ENCODE measurements at places on chromosomes 16 and 17.
A peak's percentile ranks its signal among the peaks of the same experiment; 100 is the strongest.

- no peak for DNase-seq
These were observed 27.9 kb downstream of the RPRML start for GRCh38 chr17:46950997-46951621.

GRCh38 chr16:518858-519257 is 8.7 kb upstream of the CAPN15 start:
- DNase-seq, result no peak

DNA sequence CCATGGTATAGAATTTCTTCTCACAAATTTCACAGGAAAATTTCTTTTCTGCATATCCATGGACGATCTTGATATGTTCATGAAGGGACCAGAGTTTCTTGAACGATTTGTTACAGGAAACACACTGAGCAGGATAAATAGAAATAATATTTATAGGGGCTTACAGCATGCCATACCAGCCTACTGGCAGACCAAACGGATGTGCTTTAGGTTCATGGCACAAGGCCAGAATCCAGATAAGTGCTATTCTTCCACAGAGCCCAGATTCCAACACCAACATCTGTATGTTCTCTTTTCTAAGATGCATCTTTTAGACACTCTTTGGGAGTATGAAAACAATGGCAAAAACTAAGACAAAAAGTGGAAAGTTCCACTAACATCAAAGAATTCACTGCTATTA is 49.3 kb downstream of the ZNF652 start:
- no peak for DNase-seq

DNA sequence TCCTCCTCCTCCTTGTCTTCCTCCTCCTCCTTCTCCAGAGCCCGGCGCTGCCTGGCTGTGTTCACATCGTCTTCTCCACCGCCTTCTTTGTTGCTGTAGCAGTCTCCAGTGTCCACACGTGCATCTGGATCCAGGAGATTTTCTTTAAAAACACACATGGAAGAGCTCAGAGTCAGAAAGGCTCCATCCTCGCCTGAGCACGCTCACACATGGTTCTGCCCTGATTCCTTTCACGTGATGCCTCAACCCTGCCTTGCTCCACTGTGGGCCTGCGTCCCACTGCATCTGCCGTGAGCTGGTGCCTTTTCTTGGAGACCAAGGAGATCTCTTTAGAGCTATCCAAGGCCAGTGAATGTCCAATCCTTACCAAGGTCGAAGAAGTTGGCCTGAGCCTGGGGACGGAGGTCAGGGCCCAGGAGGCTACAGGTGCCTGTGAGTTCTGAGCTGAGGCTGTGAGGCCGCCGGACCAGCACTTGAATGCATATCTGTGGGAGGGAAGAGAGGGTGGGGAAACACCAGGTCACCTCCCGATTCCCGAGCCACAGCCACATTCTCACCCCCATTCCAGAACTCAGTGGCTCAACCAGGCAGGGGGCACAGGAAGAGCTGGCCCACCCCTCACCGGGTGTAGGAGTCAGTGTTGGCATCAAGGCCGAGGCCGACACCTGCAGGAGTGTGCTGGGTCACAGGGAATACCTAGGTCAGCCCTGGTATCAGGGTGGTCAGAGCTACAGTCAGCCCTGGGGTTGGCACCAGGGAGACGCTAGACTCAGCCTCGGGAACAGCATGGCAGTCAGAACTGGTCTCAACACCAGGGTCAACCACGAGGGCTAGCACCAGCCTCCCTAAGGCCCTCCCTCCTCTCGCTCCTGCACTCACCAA is 37.6 kb downstream of the HASPIN start:
- no peak for DNase-seq

DNA sequence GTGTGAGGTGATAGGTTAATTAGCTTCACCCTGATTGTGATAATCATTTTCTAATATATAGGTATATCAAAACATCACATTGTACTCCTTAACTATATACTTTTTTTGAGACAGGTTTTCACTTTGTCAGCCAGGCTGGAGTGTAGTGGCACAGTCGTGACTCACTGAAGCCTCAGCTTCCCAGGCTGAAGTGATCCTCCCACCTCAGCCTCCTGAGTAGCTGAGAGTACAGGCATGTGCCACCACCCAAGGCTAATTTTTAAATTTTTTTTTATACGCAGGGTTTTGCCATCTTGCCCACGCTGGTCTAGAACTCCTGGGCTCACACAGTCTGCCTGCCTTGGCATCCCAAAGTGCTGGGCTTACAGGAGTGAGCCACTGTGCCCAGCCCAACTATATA is 455.3 kb upstream of the MAF start:
- DNase-seq, result no peak

DNA sequence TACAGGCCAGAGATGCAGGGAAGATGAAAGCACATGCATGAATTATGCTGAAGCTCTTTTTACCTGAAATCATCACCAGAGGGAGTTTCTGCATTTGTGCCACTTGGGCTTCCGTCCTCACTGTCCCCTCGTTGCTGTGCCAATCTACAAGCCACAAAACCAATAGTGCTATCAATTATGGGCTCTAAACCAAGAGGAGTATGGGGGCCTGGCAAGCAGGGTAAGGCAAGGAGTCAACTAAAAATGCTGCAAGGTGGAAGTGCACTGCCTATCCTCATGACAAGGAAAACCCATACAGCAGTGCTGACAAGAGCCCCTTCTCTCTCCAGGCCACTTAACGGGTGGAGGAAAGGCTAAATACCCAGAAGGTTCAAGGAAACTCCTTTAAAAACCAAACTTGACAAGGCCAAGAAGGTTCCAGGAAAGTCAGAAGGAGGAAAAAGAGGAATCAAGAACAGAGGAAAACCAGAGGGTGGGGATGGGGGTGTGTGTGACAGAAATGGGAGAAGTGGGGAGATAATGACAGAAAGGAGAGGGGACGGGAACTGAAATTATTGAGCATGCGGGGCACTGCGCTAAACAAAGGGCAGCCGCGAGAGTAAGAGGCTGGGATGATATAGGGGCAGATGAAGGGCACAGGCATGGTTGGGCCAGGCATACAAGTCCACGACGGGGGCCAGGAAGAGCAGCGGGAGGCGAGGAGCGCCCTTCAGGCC is 674 bp downstream of the C17orf75 start:
- peak; percentile 61 for DNase-seq

DNA sequence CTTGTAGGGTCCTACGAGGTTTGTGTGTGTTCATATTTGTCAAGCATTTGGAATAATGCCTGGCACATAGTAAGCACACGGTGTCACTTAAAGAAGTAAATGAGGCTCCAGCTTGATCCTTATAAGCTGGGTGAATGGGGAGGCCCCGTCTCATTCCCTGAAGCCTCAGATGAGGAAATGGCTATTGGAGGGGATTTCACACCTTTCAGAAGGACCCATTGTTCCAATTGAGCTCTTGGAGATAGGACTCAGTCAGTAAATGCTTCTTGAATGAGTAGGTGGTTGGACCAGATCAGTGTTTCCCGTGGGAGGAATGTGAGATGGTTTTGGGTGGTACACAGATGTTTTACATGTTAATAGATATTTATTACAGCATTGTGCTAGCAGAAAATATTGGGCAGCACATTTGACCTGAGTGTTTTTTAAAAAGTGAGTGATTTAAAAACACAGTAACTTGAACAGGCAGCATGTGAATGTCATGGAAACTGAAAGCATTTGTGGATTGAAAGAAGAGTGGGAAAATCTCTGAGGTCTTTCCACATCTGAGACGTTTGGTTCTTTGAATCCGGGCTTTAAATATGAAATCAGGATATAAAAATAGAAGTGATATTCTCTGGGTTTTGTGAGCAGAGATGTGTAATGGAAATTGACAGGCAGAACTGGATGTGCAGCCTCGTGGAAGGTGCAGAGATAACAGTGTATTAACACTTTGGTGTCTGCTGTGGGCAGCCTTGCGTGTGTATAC is 36.4 kb upstream of the ARHGAP17 start:
- no peak for DNase-seq

DNA sequence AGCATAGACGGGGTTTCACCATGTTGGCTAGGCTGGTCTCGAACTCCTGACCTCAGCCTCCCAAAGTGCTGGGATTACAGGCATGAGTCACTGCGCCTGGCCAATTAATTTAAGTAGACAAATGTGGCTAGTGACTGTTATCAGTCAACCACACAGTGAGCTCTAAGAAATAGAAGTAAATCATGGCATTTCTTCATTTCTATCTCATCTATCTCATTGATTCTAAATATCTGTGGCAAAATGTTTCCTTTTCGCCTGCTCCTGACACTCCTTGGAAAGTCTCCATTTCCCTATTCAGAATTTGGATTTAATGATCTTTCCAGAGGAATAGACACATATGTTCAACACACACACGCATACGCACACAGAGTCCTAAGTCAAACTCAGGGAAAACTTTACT is 81.3 kb downstream of the HIC1 start:
- no peak for DNase-seq

DNA sequence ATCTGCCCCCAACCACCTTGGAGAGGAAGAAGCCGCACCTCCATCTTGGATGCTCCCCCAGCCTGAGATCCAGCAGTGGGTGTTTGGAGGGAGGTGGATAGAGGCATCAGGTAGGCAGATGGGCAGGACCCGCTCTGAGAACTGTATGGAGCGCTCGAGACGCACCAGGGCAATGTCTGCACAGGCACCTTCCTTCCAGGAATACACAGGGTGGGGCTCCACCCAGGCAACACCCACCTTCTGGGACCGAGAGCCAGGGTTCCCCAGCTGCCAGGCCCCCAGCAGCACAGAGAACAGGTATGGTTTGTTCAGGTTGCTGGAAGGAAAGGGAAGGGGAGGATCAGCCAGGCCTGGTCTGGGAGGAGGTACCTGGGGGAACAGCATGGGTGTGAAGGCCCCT is 2.4 kb downstream of the PRSS22 start:
- peak; percentile 31 for DNase-seq

DNA sequence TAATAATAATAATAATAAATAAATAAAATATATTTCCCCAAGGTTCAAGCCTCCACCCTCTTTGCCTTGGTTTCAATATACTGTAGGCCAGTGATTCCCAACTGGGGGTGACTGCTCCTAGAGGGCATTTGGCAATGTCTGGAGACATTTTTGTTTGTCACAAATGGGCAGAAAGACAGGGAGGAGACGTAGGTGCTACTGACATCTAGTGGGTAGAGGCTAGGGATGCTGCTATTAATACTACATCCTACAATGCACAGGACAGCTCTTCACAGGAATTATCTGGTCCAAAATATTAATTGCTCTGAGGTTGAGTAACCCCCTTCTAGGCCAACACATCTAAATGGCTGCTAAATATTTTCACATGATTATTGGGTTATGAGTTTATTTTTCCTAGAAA is 12.8 kb upstream of the PRR14 start:
- DNase-seq, result no peak

- no peak for DNase-seq
These were observed 378.0 kb downstream of the SLC39A11 start for GRCh38 chr17:72714357-72714966.

- no peak for DNase-seq
These were observed 33.8 kb upstream of the CRISPLD2 start for GRCh38 chr16:84785843-84786581.

DNA sequence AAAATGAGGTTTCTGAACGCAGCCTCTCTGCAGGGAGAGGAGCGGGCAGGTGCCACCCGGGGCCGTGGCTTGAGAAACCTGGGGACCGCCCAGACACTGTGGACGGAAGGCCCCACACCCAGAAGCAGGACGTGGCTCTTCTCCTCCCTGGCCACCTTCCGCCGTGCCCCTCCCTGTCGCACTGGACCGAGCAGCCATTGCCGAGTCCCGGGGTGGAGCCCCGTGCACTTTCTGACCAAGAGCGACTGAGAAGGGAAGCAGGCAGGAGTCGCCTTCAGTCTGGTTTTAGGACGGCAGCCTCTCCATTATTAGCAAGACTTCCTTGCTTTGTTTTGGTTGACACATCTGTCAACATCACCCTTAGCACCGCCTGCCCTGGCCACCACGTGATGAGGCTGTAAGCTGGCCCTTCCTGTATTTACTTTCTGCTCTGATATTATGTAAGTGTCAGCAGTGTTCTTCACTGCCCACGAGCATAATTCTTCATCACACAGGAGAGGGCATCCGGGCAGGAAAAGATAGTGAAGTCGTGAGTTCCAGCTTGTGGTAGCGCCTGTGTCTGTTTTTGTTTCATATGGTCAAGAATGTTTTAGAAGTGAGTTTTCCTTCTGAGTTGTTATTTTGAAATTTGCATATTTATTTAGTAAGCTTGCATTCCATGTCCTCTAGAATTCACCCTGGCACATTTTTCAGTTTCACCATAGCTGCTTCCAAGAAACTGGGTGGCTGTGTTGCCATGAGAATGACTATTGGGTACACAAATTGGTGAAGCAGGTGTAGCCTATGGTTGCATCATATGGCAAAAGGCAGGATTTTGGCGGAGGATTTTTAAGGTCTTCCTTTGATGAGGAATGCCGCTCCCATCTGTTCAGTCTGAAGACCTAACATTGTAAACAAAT is 1.0 kb downstream of the HERPUD1 start:
- peak; percentile 53 for DNase-seq

DNA sequence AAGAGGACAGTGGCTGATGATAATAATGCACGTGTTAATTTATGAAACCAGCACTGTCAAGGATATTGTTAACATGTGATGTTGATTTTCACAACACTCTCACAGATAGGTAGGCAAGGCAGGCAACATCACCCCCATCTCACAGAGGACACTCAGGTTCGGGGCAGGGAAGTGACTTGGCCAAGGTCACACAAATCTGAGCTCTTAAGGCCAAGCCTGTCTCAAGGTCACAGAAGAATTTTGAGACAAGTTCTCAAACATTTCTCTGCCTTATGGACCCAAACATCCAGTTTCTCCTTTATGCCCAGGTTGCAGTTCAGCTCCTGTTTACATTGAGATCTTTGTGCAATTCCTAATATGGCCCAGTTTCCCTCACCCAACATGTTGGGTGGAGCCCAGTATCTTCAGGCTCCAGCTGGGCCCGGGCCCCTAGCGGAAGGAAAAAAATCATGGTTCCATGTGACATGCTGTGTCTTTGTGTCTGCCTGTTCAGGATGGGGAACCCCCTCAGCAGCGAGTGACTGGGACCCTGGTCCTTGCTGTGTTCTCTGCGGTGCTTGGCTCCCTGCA is 1.3 kb downstream of the SLC2A4 start:
- peak; percentile 36 for DNase-seq

GRCh38 chr17:38332735-38333134 is 11.0 kb downstream of the GPR179 start:
- DNase-seq, result no peak

- DNase-seq, result peak; percentile 55
These were observed 1.0 kb downstream of the MYO15B start for GRCh38 chr17:75588596-75589011.

DNA sequence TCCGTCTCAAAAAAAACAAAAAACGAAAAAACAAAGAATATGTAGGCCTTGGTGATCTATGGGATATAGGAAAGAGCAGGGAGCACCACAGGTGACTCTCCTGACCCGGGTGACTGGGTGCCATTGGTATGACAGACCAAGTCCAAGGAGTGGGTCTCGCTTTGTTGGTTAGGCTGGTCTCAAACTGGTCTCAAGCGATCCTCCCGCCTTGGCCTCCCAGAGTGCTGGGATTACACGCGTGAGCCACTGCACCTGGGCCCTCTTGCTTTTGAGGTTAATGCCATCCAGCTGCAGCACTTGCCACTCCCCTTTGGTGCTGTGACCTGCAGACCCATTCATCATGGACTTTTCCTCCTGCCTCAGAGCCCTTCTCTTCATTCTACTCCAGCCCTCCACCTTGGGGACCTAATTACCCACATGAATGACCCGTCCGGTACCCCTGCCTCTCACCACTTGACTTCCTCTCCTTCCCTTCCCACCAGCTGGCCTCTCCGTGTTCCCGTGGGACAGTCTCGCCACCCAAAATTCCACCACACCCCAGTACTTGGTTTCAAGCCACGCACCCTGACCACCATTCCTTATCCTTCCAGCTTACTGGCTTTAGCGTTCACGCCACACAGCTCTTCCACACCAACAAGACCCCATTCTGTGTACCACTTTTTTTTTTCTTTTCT is 3.2 kb upstream of the UBE2G1 start:
- DNase-seq, result no peak

- no peak for DNase-seq
These were observed 8.0 kb downstream of the CCNF start for GRCh38 chr16:2437032-2437790.
